ENCODE measurements at places on chromosomes 5 and 9.

- DNase-seq: no peak
Measured at GRCh38 chr9:112831281-112831851, 59.3 kb downstream of the SLC46A2 start.

- no peak for DNase-seq
Measured at GRCh38 chr9:72790989-72791388, 161.9 kb downstream of the ALDH1A1 start.

DNA sequence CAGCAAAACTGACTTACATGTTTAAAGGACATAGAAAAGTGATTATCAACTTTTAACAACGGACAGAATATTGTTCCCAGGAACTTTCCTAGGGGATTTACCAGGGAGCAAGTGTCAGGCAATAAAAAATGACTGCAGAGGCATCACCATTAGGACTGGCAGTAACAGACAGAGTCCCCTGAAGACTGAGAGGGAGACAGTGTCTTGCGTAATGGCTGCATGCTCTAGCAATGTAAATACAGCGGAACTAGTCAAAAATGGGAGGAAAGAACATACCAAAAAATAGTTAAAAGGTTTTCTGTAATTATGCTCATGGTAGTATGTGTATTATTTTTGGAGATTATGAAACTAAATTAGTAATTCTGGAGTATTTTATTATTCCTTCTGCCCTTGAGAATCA is 181.8 kb downstream of the CRB2 start:
- DNase-seq: no peak

GRCh38 chr5:166719991-166720390 is 1571.5 kb upstream of the WWC1 start:
- no peak for DNase-seq

DNA sequence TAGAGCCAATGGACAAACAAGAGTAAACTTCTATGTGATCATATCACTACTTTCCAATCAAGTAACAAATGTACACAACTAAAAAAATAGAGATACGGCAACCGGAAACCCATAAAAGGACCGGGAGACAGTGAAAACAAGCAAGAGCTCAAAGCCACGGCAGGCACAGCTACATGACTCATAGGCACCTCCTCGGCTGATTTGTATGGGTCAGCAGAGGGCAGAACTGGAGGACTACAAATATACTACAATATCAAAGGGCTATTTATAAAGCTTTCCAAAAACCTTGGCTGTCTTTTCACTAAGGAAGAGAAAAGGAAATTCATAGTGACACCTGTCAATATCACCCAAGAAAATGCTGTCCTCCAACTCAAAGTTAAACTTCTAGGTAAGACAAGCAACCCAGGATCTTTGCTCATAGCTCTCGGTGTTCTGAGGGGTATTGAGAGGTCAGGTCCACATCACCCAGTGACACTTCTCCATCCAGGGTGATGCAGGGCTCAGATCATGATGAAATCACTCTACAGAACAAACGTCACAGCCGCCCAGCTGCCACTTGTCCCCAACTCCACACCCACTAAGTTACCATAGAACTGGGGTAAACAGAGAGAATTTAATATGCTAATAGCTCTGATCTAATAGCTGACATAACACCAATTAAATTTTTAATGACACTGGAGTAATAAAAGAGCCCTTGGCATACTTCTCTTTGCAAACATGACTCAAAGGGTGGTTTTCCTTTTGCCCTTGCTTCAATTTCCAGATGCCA is 41.3 kb downstream of the PFDN1 start:
- no peak for DNase-seq

GRCh38 chr5:16675806-16676205 is 59.0 kb upstream of the RETREG1 start:
- no peak for DNase-seq

- no peak for DNase-seq
Measured at GRCh38 chr5:107446972-107447371, 223.8 kb downstream of the EFNA5 start.

- no peak for DNase-seq
Measured at GRCh38 chr5:61631438-61631941, 299.4 kb downstream of the ZSWIM6 start.

DNA sequence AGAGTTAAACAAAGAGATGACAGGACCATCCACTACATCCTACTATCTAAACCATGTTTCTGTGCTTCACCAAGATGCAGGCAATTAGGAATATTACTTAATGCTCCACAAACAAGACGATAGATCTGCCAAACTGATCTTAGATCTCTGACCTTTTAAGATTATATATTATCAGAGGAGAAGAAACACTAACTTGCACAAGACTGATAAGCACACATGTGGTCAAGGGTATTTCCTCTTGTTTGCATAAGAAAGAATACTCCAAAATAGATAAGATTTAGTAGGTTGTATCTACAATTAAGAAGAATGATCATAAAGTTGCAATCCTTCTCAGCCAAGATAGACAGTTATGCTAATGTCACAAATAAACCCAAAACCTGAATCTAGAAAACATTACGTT is 601.0 kb upstream of the ACO1 start:
- no peak for DNase-seq
